ENCODE measurements at places on chromosomes 12 and 14.

DNA sequence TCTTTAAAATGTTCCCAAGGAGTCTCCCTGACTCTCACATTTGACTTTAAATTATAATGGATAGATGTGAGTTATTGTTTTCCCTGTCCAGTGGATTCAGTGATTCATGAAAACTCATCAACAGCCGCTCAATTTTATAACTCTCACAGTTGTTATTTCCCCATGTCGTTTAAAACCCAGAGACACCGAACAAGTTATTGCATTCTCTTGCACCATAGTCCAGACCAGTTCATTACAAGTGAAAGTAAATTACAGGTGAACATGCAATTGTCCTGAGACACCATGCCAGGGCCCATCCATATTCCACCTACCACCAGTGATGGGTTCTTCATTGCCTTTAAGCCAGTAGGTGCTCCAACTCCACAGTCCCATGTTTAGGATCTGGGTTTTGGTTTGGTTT, 85.7 kb upstream of the CMKLR1 start:
- no peak for DNase-seq

GRCh38 chr12:50934981-50935807, 17.1 kb upstream of the HIGD1C start:
- DNase-seq = peak; percentile 37

- no peak for DNase-seq
These were observed 205.2 kb downstream of the CACNA1C start for GRCh38 chr12:2258025-2258424.

GRCh38 chr12:42960087-42960527, 370.6 kb upstream of the PRICKLE1 start:
- DNase-seq = no peak

- no peak for DNase-seq
These were observed 18.5 kb downstream of the SFSWAP start for GRCh38 chr12:131729254-131729955.
